ENCODE measurements at places on chromosomes 6 and 20.

DNA sequence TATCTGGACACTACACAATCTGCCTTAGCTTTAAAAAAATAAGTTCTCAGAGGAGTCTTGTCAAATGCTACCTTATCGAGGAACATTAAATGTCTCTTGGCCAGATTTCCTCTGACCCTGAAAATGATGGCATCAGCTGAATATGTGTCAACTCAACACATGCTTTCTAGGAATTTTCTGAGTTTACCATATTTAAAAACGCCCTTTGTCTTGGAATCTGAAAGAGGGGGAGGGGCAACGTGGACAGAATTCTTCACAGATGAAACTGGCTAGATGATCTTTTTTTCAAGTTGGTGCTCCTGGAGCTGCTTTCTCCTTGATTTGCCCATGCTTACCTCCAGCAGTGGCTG, 5.1 kb downstream of the SOX4 start:
- DNase-seq, result no peak

GRCh38 chr6:100568255-100568654, 103.5 kb upstream of the SIM1 start:
- no peak for DNase-seq

DNA sequence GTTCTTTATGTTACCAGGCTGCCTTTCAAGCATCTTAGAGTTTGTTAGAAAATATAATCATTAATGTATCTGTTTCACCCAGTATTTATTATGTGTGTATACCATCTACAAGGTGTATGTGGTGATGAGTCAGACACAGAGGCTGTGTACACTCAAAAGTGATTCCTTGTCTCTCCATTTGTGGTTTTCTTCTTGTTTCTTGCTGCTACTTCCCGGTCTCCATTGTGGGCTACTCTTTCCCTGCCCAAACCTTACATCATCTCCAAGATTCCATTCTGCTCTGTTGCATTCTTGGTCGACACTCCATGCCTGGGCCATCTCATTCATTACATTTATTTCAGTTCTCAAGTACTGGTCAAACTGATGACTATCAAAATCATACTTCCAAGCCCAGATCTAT, 182.2 kb upstream of the STXBP5 start:
- no peak for DNase-seq

- DNase-seq, result no peak
These were observed 3.8 kb upstream of the CITED2 start for GRCh38 chr6:139378226-139378625.

- no peak for DNase-seq
These were observed 16.1 kb upstream of the GRM4 start for GRCh38 chr6:34161857-34162515.

GRCh38 chr6:18586133-18586532, 199.0 kb downstream of the RNF144B start:
- DNase-seq, result no peak

DNA sequence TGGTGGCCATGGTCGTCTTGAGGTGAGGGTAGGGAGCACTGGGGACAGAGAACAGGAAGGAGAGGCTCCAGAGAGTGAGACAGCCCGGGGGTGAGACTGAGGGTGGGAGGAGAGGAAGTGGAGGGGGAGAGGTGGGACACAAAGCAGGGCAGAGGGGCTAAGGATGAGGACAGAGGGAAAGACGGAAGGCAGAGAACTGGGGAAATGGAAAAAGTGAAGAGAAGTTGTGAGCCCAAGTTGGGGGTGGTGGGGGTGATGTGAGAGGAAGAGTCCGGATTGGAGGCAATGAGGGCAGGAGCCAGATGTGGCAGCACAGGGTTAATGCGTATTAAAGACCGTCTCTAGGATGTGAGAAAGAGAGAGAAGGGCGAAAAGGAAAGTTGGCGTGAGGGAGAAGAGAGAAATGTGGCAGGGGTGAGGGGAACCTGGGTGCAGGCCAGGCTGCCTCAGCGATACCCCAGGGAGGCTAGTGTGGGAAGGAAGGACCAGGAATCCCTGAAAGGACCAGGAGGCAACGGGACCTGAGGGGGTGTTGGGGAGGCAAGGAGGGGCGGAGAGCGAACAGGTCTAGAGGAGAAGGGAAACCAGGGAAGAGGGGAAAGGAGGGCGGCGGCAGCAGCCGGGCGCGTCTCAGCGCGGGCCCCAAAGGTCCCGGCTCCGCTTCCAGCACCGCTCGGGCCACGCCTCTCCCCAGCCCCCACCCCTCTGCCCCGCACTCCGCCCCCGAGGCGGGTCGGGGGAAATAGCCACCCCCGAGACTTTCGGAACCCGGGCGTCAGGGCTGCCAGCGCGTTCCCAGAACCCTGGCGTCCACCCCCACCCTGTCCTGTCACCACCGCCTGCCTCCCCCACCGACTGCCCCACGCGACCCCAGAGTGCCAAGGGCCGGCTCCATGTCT, at the start of gene PPP1R18:
Gene PPP1R18 (minus strand): TSS at position 637 of the 899 bp plus-strand sequence. CDS start 627 bp downstream, at position 10.
- DNase-seq, result peak; percentile 45

DNA sequence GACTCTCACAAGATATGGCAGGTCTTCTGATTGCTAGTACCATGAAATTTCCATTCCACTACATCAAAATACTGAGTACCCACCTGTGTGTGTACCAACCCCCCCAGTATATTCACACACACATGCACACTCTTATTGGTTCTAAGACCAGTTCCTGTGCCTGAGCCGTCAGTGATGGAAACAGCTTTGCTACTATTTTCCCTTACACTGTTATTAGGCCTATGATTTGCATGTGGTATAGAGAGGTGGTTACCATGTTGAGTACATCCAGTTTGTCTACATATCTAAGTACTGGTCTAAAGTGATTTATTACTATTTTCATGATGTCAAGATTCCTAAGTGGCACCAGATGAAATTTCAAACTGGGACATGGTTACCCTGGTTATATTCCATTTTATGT, 459.9 kb downstream of the BCKDHB start:
- no peak for DNase-seq

- DNase-seq, result no peak
These were observed 163.6 kb downstream of the SYNDIG1 start for GRCh38 chr20:24633026-24633425.

- no peak for DNase-seq
These were observed 62.6 kb downstream of the DLL1 start for GRCh38 chr6:170227996-170228945.

- no peak for DNase-seq
These were observed 338.0 kb upstream of the KHDRBS2 start for GRCh38 chr6:62623846-62624532.

GRCh38 chr6:135496800-135497411, 634 bp downstream of the AHI1 start:
- no peak for DNase-seq

DNA sequence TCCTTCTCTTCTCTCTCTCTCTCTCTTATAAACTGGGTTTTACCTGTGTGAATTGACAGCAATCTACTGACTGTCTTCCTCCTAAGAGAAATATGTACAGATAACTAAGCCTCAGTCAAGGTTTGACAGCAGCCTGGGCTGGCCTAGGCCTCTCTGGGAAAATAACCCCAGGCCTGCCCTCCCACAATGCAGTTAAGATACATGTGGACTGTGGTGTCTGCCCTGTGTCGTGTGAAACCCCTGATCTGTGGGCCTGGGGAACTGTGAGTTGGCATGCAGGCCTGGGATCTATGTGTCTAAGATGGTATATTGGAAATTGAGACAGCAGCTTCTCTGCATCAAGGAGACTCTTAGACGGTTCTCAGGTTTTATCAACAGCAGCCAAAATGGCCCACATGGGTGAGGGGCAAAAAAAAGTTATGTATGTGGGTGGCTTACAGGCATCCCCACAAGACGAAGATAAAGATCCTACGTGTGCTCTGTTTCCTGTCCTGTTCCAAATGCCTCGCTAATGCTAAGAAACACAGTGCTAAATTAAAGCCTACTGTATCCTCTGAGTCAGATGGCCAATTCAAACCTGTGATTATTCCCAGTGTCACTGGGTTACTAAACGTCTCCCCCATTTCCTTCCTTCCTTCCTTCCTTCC, 19.0 kb downstream of the LRFN2 start:
- no peak for DNase-seq

GRCh38 chr6:21103626-21104224, 489.8 kb upstream of the SOX4 start:
- no peak for DNase-seq

Measured in esophagus squamous epithelium (tissue), 5 donors.